ENCODE measurements at places on chromosomes 6 and 20.

GRCh38 chr6:165744555-165745228 is 81.7 kb upstream of the PDE10A start:
- DNase-seq: no peak

- no peak for DNase-seq
Measured at GRCh38 chr6:22892452-22892851, 323.1 kb downstream of the HDGFL1 start.

GRCh38 chr20:37346535-37347346 is 801 bp downstream of the SRC start:
- no peak for DNase-seq

DNA sequence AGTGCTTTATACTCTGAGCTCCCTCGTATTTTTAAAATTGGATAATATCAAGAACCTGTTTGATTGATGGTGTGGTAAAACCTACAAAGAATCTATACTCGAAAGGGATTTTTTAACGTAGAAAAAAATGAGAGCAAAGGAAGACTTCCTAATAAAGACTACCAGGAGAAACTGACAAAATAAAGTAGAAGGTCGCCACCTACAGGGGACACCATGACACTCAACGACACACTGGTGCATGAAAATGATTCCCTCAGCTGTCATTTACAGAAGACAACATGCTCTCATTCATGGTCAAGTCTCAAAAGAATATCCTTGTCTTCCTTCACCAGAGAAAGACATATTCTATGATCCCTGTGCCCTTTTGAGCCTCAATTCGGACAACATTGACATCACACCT is 10.1 kb upstream of the NHSL1 start:
- no peak for DNase-seq

- DNase-seq: no peak
Measured at GRCh38 chr6:64589961-64590360, 954.4 kb downstream of the PHF3 start.

DNA sequence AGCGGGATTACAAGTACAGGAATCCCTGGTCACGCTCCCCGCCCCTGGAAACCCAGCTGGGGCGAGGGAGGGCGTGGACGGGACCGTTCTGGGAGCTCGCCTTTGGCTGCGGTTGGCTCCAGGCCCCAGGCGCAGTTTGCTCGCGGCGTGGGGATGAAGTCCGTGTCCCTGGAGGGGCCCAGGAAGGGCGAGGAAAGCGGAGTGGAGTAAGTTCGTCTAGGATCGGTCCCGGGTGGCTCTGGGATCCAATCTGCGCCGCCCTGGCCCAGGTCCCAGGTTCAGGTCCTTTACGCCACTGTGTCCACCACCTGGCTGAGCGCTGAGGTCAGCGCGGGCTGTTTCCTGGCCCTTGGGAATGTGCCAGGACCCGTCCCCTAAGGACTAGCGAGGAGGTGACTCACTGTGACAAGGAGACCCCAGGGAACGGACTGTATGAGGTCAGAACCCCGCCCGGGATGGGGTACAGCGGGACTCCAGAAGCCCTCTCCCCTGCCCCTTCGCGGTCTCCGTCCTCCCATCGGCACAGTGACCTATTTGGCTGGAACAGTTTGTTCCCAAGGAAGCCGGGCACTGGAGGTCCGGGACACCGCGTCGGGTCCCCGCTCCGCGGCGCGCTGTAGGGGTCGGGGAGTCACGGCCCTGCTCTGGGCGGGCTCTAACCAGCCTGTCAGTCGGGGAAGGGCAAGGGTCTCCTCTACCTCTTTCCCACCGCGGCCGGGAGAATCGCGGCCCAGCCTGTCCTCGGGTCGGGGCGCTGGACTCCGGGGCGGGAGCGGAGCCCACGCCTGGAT is 724 bp downstream of the CDKN1A start:
- DNase-seq: no peak

DNA sequence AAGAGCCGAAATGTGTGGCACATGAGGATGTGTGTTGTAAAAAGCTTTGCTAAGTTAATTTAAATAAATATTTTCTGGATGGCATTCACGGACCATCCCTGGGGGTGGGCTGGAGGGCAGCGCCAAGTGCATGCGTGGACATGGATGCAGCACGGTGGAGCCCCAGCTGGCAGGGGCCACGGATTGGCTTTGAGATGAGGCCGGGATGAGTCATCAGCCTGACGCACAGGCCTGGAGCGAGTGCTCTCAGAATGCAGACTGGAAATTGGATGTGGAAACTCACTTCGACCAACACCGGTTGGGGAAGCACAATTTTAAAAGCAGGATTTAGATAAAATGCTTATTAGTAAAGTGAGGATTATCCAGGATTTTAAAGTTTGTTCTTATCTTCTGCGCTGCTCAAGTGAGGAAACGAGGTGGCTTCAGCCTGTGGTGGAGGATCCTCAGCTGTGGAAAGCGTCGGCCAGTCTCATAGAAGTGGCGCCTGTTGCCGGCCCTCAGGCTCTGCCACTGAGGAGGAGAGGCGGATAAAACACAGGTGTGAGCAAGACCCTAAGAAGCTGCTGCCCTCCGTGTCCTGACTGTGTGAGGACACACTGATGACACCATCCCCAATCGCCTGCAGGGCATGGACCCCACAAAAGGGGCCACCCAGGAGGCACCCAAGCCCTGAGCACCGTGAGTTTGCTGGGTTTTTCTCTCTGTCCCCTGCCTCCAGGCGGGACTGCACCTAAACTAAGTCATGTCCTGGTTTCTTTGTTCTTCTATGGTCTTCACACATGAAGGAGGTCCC is 279.7 kb downstream of the CDH4 start:
- DNase-seq: no peak

GRCh38 chr6:146914489-146915483 is 289.4 kb upstream of the STXBP5 start:
- no peak for DNase-seq
